Activated gamma-delta T cell treated with anti-CD3 and anti-CD28 coated beads, Interleukin-2, amount 50 U/mL, for 16 hours (primary cell): ENCODE measurements at places on chromosomes 1 and 21.

- DNase-seq: no peak
These were observed 1.0 kb upstream of the MCOLN2 start for GRCh38 chr1:84997667-84998600.

DNA sequence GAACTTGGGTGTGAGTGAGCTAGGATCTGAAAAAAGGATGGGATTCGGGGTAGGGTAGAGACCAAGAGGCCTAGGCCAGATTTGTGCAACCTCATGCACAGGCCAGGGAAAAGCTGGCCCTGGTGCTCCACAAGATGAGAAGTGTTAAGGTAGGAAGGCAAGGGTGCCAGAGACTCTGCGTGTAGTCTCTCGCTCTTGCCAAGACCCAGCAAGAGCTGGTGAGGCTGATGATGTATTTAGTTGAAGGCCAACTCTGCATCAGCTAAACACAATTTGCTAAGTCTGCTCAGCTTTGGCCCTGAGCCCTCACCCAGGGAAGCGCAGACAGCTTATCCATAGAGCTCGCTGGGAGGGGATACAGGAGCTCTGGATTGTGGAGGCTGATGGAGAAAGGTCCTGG is 26.6 kb upstream of the SOX13 start:
- no peak for DNase-seq

DNA sequence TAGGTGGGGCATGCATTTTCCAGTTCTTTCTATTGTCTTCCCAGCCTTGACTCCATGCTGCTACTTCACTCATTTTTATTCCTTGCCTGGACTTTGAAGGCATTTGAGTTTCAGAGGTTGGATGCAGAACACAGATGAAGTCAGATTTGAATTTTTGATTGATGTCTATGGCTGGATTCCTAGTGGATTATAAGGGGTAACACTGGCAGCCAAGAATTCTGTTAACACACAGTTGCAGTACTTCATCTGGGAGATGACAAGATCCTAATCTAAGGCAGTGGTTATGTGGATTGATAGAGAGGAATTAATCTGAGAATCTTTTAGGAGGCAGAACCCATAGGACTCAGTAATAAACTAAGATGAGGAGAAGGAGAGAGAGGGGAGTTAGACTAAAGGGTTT is 439.0 kb upstream of the USP24 start:
- DNase-seq: no peak

DNA sequence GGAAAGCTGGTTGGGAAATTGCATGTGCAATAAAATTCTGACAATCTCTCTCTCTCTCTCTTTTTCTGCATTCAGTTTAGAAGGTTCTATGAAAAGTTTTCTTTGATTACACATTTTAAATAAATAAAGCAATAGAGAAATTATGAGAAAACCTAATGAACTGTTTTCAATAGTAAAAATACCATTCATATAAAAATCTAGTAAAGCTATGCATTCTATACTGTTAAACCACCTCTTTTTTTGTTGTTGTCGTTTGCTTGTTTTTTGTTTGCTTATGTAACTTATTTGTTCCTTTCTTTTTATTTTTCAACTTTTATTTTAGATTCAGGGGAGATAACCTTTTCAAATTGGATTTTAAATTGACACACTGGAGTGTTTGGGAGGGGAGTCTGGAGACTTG is 14.1 kb upstream of the OR2B11 start:
- DNase-seq: no peak

DNA sequence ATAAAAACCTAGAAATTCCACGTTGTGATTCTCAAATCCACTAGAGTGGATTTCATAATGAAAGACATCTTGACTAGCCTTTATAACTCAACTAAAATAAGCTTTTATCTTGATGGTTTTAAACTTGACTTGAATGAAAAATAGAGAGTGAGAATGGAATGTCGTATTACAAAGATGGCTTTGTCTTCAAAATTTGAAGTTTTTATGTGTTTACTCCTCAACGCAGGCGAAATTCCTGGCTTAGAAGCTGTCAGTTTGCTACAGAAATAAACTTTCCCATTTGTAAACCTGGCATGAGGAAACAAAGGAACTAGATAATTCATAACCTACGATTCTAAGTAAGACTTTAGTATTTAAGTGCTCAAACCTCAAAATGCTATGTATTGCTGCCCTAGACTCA is 90.0 kb upstream of the KRTAP19-8 start:
- no peak for DNase-seq

DNA sequence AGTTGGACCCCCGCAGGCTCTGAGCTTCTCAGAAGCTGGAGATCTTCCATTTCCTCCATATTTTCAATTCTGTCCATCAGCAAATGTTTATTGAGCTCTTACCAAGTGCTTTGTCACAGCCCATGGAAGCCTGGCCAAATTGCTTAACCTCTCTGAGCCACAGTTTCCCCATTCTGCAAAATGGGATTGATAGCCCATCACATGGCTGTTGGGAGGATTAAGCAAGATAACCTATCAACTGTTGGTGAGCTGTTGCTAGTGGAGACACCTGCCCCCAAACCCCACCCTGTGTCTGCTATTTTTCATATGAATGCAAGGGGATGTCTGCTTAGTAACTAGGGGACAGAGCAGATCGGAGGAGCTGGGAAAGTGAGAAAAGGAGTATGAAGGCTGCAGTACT is 38.3 kb downstream of the CD34 start:
- DNase-seq: no peak

DNA sequence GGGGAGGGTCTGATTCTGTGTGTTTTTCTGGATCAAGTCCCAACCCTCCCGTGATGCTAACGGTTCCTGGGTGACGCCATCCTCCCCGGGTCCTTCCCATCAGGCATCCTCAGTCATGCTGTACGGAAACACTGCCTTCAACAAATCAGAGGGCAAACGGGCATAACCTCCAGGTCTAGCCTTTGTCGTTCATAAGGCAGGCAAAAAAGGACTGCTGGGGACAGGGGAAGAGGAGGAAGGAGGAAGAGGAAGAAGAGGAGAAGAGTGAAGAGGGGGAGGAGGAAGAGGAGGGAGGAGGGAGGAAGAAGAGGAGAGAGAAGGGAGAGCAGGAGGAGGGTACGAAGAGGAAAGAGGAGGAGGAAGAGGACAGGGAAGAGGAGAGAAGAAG is 84.4 kb downstream of the ITPKB start:
- DNase-seq: no peak

DNA sequence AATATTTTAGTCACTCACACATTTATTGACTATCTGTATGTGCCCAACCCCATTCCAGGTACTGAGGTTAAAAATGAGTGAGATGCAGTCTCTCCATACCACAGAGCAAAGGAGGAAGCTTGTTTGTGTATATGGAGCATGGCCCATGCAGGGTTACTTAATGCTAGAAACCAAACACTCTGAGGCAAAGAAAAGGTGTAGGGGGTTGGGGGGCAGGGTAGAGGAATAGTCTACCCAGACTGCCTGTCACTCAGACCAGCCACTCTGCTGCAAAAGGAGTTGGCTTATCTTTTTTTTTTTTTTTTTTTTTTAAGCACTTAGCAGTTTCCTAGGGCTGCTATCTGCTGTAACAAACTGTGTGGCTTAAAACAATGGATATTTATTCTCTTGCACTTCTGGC is 19.8 kb downstream of the PGM1 start:
- no peak for DNase-seq

DNA sequence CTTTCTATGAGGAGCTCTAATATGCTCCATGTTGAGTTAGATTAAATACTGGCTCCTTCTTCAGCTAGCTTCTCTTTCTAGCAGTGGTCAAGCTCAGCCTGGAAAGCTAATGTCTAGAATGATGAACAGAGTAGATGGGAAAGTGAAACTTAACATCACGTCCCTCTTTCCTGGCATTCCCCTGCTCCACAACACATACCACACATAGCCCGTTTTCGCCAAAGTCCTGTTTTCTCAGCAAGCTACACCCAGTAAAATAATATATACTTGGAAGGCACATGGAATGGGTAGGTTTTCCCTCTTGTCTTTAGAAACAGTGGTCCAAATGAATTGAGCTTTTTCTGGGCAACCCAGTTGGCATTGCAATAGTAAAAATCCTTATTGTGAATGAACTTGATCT is 3.8 kb downstream of the KRTAP27-1 start:
- no peak for DNase-seq

GRCh38 chr1:168081373-168082007 is 55.2 kb downstream of the GPR161 start:
- DNase-seq: no peak

DNA sequence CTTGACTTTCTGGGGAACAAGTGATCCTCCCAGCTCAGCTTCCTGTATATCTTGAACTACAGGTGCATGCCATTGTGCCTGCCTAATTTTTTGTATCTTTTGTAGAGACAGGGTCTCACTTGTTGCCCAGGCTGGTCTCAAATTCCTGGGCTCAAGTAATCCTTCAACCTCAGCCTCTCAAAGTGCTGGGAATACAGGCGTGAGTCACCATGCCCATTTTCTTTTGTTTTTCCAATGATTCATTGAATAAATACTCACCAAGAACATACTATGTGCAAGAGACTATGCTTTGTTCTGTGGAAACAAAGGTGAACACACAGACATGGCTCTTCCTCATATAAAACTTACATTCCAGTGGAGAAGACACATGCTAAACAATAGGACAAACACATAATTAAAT is 407.8 kb upstream of the DAB1 start:
- no peak for DNase-seq

- no peak for DNase-seq
These were observed 14.3 kb downstream of the NPL start for GRCh38 chr1:182803846-182804245.

DNA sequence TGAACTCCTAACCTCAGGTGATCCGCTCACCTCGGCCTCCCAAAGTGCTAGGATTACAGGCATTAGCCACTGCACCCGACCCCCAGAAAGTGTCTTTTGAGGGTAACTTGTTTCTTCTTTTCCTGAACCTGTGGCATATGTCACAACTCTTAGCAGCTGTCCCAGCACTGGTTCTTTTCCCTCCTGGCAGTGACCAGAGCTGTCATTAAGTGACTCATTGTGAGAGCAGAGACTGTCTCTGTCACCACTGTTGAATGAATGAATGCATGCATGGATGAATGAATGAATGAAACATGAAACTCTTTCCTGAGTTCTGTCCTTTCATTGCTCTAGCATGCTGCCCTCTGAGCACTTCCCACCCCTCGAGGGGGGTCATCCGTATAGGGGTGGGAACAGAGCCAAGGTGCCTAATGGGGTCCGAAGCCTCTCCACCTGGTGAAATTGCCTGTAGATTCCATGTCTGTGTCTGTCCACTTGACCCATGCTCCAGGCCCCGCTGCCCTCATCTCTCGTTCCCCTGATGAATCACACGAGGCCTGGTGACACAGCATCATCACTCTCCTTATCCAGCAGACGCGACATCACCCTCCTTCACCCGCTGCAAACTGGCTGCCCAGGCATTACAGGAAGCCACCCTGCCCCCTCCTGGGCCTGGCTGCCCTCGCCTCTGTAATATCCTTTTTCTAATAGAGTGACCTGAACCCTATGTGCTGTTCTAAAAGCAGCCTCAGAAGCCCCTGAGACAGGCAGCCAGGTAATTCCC is 75.0 kb downstream of the IGSF21 start:
- no peak for DNase-seq

DNA sequence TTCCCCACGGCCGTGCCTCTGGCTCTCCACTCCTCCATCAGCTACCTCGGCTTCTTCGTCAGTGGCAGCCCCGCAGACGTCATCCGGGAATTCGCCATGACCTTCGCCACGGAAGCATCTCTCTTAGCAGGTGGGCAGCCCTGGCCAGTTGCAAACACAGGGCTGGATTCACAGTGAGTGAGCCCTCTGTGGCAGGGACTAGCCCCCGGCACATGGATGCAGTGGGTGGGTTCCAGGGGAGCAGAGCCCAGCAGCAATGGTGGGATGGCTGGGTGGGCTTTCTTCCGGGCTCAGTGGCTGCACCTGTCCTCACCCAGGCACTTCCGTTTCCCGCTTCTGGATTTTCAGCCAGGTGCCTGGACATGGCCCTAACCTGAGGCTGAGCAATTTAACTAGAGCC is 9.4 kb downstream of the UBASH3A start:
- no peak for DNase-seq

- no peak for DNase-seq
These were observed 126.8 kb downstream of the PLXNA2 start for GRCh38 chr1:208117409-208117808.

DNA sequence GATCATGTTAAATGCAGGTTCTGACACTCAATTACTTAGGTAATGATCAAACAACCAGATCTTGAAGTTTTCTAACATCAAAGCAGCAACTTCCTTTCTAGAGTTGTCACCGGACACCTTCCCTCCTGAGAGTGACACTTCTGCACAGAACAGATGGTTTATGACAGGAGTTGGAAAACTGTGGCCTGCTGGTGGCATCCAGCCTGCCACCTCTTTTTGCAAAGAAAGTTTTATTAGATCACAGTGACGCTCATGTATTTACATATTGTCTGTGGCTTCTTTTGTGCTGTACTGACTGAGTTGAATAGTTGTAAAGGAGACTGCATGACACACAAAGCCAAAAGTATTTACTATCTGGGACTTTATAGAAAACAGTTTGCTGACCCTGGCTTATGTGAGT is 28.3 kb downstream of the DDR2 start:
- DNase-seq: no peak

DNA sequence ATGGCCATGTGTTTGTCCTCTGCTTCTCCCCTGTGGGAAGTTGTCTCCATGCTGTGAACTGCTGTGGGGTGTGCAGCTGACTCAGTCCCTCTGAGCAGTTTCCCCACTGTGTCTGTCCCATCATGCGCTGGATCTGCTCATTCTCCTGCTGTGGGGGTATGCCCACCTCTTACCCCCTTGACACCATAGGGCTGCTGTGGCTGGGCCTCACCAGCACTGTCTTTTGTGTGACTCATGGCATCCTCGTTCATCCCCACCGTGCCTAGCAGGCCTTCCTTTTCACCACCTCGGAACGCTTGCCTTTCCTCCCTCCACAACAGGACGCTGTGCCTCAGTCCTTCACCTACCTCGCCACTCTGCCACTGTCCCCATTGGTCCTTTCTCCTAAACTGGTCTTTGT is 27.3 kb downstream of the VANGL2 start:
- no peak for DNase-seq

GRCh38 chr1:56331892-56332567 is 247.3 kb downstream of the PLPP3 start:
- DNase-seq: no peak

GRCh38 chr1:160789702-160790611 is 6.0 kb upstream of the LY9 start:
- no peak for DNase-seq

- no peak for DNase-seq
These were observed 30.5 kb upstream of the RC3H1 start for GRCh38 chr1:174052621-174053020.

DNA sequence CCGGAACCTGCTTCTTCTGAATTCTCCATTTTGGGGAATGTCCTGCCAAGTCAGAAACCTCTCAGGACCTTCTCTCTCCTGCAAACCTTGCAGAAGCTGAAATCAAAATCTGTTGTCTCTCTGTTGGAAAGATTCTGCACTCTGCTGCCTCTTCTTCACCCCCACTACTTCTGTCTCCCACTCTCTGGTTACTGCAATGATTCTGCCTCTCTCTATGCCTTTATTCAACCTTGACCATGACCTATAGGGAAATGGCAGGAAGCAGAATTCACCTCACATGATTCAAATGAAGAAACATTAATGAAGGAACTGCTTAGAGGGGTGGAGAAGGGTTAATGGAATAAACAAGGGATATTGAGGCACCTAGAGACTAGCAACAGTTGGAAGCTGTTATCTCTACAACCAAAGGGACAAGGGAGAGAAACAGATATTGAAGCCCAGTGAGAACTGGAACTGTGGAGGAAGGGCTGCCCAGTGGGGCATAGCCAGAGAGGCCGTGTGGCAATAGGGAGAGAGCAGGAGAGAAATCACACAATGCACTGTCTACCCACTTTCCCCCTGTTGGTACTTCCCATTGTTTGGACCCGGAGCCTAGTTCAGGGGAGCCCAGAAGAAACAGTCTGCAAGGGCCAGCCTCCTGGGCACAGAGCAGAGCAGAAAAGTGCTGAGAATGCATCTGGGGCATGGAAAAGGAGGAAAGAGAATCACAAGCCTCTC is 76.1 kb upstream of the JUN start:
- DNase-seq: no peak
